ENCODE measurements at places on chromosomes 6 and 20.

DNA sequence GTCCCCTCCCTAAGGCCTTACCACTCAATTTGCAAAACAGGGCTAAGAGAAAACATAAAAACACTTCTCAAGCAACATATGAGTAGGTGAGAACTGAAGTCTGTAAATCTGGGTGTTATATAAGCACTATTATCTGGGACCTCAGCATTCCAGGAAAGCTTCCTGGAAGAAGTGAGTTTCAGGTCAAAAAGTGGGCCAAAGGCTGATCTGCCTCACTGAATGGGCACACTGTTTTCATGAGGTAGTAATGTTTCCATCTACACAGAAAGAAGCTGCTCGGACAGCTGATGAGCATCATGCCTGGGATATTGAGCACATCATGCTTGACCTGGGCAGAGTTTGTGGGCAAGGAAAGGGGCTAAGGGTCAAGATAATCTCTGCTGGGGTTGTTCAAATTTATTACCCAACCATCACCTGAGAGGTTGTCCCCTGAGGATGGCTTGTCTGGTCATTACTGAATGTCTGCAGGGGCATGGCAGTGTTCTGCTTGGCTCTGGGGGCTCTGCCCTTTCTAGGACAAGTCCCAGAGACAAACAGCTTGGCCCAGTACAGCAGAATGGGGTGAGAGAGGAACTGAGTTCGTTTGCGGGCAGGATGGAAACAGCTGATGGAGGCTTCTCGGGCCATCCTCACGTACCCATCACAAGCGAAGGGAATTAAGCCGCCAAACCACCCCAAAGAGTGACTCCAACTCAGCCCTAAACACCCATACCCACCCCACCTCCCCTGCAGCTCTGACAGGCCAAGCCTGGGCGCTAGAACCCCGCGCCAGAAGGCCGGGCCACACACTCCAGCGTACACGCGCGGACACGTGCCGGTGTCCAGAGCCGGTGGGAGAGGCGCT, 1.2 kb upstream of the SYNJ2 start:
- no peak for DNase-seq

GRCh38 chr6:48619771-48620170, 508.8 kb upstream of the PTCHD4 start:
- no peak for DNase-seq

DNA sequence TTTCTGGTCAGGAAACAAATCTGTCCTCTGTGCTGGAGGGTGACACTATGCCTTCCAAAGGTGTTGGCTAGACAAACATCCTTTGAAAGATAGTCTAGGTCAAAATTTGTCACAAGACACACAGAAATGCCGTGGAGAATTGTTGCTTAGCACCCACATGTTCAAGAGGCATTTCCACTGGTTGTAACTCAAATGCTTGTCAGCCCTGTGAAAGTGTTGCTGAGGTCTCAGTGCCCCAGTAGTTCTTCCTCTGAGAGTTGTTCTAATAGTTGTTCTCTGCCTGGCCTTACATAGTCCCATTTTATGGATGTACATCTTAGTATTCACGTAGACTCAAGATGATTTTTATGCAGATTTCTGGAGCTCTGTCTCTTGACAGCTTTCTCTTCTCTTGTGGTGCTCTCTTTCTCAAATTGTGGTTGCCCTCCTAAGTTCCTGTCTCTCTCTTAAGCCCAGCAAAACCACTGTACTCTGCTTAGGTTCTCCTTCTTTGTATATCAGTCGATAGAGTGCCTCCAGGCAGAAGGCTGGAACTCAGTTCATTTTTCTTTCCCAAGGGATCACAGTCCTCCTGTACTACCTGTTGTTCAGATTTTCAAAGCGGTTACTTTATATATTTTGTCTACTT, 39.5 kb upstream of the REV3L start:
- no peak for DNase-seq

GRCh38 chr6:116467096-116467495, 5.9 kb downstream of the CALHM6 start:
- DNase-seq = no peak

DNA sequence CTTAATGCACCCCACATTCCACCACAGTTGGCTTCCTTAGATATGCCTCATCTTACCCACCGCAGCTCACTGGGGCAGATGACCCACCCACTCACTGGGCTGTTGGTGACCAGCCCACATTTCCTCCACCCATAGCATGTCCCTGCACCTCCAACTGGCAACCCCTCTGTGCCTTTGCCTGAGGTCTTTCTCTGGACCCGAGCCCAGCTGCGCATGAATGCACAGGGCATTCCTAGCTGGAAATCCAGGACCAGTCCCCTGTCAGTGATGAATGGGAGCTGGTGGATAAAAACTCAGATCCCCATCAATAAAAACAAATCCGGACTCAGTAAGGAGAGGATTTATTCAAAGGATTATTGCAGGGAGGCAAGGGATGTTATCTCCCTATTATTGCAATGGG, 75.0 kb downstream of the ISM1 start:
- DNase-seq = no peak

GRCh38 chr6:158067436-158068015, 85.9 kb downstream of the SYNJ2 start:
- DNase-seq = no peak

GRCh38 chr6:68615938-68616337, 19.1 kb upstream of the ADGRB3 start:
- no peak for DNase-seq

GRCh38 chr20:35887393-35888064, 66.8 kb downstream of the SCAND1 start:
- no peak for DNase-seq

DNA sequence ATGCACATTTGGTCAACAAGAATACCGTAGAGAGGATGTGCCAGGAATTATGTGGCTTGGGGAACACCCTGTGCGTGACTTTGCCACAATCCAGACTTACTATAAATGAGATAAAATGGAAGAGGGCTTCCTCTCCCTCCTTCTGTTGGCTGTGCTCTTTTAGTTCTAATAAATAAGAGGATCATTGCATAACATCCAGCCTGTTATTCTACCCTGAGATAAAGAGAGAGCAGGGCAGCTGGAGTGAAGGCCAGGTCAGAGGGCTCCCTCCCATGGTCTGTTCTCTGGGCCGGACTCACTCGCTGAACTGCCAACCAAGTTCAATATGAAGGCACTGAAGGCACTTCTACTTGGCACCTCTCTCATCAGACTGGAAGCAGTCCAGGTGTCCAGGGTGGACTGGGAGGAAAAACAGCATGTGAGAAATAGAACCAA, 91.7 kb downstream of the MTFR2 start:
- no peak for DNase-seq

- DNase-seq = no peak
Measured at GRCh38 chr20:39607141-39607540, 645.0 kb downstream of the DHX35 start.

- DNase-seq = no peak
Measured at GRCh38 chr6:317448-318144, 25.3 kb downstream of the DUSP22 start.

GRCh38 chr6:35267897-35268296, 8.4 kb downstream of the ZNF76 start:
- DNase-seq = no peak

DNA sequence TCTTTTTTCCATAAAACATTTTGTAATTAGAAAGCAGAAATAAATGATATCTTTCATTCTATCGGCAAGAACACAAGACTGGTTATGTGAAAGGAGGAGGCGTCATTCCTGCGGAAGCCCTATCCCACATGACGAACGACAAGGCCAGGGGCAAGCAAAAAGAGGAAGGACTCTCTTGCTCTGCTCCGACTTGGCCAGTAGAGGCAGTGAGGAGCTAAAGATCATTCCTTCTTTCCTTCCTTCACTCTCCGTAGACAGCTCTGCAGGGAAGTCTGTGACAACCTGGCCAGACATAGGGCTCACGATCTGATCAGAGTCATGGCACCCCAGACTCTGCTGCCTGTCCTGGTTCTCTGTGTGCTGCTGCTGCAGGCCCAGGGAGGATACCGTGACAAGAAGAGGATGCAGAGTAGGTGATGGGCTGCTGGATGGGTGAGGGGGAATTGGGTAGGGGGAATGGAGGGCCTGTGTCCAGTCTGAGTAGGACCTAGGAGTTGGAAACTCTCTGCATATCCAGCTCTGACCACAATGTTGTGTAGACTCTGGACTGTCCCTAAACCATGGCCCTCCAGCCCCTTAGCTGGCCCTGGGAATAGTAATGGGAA, at the start of gene WFDC10A:
WFDC10A (plus strand) TSS at position 244 of the 605 bp plus-strand sequence; CDS start at position 319, 75 bp downstream.
- peak; percentile 1 for DNase-seq

DNA sequence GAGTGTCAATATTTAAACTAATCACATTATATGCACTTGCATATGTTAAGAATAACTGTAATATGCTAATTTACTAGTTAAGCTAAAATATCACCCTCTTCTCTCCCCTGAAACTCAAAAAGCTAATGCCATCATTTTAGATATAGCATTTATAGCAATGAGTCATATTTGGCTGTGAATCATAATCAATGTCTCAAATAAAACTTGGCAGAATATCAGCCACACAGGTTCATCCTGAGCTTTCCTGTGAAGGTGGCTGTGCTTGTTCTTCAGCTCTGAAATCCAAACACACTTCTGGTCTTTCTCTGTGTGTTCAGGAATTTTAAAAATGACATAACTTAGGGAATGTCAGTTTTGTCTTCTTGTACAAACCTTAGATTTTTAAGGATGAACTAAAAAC, 12.8 kb upstream of the PNRC1 start:
- no peak for DNase-seq

Data from activated T-cell treated with anti-CD3 and anti-CD28 coated beads for 4 hours (primary cell).